ENCODE measurements at places on chromosomes 4 and X. TPM values are rescaled to one million over a fixed set of nuclear protein-coding genes. Genes with fewer than 3 reads are reported as not detected.

- peaks cover 28% of the 10 kb centered on the region for H3K36me3 ChIP-seq
- no peak overlapping the region for H3K27ac ChIP-seq
- no peaks in the 10 kb centered on the region for H3K27me3 ChIP-seq
- no peak for DNase-seq
- H3K4me3 ChIP-seq, result no peak overlapping the region
- peaks cover 14% of the 10 kb centered on the region for H3K4me1 ChIP-seq
These were observed 64.4 kb downstream of the RPS3A start for GRCh38 chr4:151163855-151164254.

GRCh38 chrX:46500054-46500453 lies 45.2 kb downstream of the ZNF674 start:
- no peaks in the 10 kb centered on the region for H3K27me3 ChIP-seq
- DNase-seq, result no peak
- H3K4me3 ChIP-seq, result no peak overlapping the region

HSFX3 gene
- total RNA-seq, result not detected

GRCh38 chr4:37522996-37523395 lies 163.2 kb downstream of the RELL1 start:
- no peak overlapping the region for H3K27ac ChIP-seq
- no peak for DNase-seq
- H3K36me3 ChIP-seq, result no peaks in the 10 kb centered on the region
- H3K27me3 ChIP-seq, result no peaks in the 10 kb centered on the region

GRCh38 chrX:23660766-23661132 lies 6.5 kb upstream of the PRDX4 start:
- no peak overlapping the region for H3K27ac ChIP-seq
- no peak overlapping the region for H3K4me3 ChIP-seq
- H3K27me3 ChIP-seq, result no peaks in the 10 kb centered on the region
- no peak for DNase-seq

OTUD4 gene
- 33.6 TPM for total RNA-seq

ARX gene
- total RNA-seq, result not detected

DNA sequence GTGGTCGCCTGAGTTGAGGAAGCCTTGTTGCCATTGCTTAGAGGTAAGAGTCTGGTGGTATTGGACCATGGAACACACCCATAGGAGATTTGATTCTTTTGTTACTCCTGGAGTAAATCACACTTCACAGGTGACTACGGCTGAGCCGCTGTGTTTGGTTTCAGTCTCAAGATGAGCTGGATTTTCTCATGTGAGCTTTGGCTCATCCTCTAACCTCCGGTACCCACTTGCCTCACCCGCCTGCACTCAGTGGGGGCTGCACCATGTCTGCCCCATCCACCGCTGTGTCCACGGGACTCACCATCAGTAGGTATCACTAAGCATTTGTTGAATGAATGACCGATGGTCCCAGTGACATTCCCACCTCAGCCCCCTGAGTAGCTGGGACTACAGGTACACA lies 52.7 kb downstream of the HTT-AS start:
- H3K36me3 ChIP-seq, result no peaks in the 10 kb centered on the region
- no peaks in the 10 kb centered on the region for H3K27me3 ChIP-seq
- no peak overlapping the region for H3K4me3 ChIP-seq
- H3K4me1 ChIP-seq, result no peaks in the 10 kb centered on the region
- no peak for DNase-seq
- no peak overlapping the region for H3K27ac ChIP-seq

DNA sequence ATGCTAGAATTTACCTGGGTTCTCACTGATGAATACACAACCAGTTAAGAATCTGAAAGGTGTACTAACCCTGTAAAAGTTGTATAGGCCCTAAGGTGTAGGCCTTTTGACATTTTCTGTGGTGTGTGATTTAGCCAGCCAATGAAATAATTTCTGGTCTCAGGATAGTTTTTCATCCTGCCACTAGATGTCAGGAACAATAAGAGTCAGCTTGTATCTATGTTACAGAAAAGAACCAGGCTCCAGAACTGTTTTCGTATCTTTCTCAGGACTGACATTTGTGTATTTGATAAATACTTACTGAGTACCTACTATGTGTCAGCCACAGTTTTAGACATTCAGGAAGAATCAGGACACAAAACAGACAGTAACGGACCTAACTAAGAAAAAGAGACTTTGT lies 673.6 kb upstream of the TENM3 start:
- no peaks in the 10 kb centered on the region for H3K27me3 ChIP-seq
- H3K4me1 ChIP-seq, result no peaks in the 10 kb centered on the region
- no peaks in the 10 kb centered on the region for H3K36me3 ChIP-seq

GRCh38 chrX:63656871-63657580 lies 128.0 kb downstream of the ARHGEF9 start:
- no peaks in the 10 kb centered on the region for H3K27me3 ChIP-seq
- no peak overlapping the region for H3K4me3 ChIP-seq
- H3K36me3 ChIP-seq, result no peaks in the 10 kb centered on the region
- H3K4me1 ChIP-seq, result peaks cover 14% of the 10 kb centered on the region

CFP gene
- 6.8 TPM for total RNA-seq

DNA sequence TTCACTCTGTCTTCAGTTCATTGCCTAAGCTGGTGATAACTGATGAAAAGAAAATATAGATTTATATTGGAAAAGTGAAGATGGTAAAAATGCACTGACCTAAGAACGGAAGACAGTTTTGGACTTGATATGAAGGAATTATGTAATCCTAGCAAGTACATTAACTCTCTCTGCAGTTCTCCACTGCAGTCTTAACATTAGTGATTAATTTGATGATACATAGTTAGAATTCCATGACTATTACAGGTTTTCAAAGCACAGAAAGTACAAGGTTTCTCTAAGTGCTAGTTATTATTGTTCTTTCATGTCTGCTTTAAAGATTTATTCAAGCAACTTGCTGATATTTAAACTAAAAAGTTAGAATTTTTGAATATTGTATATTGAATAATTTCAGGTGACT lies 1591.7 kb upstream of the ADGRL3 start:
- no peak overlapping the region for H3K27ac ChIP-seq
- peaks cover 15% of the 10 kb centered on the region for H3K4me1 ChIP-seq
- no peak overlapping the region for H3K4me3 ChIP-seq
- H3K36me3 ChIP-seq, result no peaks in the 10 kb centered on the region

GRCh38 chr4:94208266-94208665 lies 601 bp downstream of the SMARCAD1 start:
- DNase-seq, result no peak
- peak overlapping the region; percentile 65 for H3K4me3 ChIP-seq
- no peaks in the 10 kb centered on the region for H3K27me3 ChIP-seq
- H3K4me1 ChIP-seq, result peaks cover 37% of the 10 kb centered on the region

- no peak overlapping the region for H3K4me3 ChIP-seq
- no peaks in the 10 kb centered on the region for H3K4me1 ChIP-seq
- no peak overlapping the region for H3K27ac ChIP-seq
- no peak for DNase-seq
- H3K36me3 ChIP-seq, result peaks cover 51% of the 10 kb centered on the region
These were observed 80.7 kb downstream of the ZAR1 start for GRCh38 chr4:48570646-48571220.

DNA sequence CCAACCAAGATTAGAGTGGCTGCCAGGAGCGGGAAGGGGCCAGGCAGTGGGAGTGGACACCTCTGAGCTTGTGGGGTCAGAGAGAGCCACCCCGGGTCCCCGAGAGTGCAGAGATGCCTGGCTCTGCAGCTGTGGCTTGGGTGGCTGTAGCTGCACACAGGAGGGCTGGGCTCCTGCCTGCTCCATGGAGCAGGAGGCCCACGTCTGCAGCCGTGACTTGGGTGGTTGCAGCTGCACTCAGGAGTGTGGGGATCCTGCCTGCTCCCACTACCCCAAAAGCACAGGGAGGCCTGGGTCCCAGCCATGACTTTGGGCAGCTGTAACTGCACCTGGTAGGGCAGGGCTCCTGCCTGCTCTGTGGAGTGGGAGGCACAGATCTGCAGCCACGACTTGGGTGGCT lies 28.7 kb upstream of the DIPK2B start:
- no peaks in the 10 kb centered on the region for H3K4me1 ChIP-seq
- H3K27ac ChIP-seq, result no peak overlapping the region
